ENCODE measurements at places on chromosomes 4 and X. TPM values are rescaled to one million over a fixed set of nuclear protein-coding genes. Genes with fewer than 3 reads are reported as not detected.

- DNase-seq, result no peak
Observed at GRCh38 chr4:85522836-85523235, 47.9 kb downstream of the ARHGAP24 start.

GRCh38 chrX:78333521-78333920 is 6.1 kb upstream of the CYSLTR1 start:
- DNase-seq, result no peak

GRCh38 chr4:133777661-133778060 is 423.9 kb downstream of the PABPC4L start:
- no peak for DNase-seq

DNA sequence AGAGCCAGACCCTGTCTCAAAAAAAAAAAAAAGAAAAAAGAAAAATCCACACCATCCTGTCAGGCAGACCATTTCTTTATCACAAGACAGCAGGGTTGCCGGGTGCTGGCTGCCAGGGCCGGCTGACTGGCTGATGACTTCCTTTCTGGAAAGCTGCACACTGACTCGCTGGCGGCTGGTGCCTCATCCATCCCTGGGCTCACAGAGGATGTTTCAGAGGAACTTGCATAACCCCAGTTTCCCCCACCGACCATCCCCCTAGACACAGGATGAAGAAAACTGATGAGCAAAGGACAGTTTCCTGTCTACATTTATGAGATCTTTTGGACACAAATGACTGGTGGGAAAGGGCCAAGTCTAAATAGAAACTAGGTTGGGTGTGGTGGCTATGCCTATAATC is 14.1 kb downstream of the HPSE start:
- no peak for DNase-seq

DNA sequence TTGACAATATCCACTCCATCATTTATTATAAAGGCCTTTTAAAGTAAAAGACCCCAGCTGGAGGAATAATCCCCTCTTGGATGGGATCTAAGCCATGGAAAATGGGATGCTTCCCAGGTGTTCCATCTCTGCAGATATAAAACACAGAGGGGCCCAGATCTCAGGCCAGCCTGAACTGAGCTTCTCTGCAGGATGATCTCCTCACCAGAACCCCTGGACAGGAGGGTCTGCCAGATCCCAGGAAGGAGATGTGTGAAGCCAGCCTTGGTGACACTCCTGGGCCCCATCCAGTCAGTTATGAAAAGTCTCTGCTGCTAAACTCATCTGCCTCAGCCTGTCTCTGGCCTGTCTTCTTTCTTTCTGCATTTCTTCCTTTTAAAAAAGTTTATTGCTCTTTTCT is 56.7 kb downstream of the HTRA3 start:
- no peak for DNase-seq

DNA sequence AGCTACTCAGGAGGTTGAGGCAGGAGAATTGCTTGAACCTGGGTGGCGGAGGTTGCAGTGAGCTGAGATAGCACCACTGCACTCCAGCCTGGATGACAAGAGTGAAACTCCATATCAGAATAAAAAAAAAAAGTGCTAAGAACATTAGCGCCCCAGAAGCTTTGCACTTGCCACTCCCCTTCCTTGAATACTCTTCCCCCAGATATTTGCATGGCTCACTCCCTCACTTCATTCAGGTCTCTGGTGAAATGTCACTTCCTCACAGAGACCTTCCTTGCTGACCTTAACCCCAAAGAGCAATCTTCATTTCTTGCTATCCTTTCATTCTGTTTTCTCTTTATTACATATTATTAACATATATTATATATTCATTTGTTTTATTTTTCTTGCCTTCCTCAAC is 11.3 kb downstream of the CACNA1F start:
- no peak for DNase-seq

GRCh38 chrX:25198253-25198652 is 182.5 kb upstream of the ARX start:
- no peak for DNase-seq

DNA sequence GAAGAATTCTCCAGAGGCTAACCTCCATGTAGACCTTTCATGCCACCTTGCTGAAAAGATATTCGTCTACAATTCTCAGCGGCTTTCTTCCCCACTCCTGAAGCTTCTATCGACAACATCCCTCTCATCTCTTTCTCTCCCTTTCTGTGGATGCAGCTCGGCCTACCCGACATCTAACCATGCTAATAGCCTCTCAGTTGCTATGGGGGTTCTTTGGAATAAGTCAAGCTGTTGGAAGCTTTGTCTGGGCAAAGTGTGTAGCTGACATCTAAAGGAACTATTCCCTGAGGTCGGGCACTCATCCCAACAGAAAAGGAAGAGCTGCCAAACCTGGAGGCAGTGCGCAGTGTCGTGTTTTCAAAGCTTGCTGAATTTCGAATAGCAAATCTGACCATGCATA is 192.1 kb downstream of the RBMX2 start:
- no peak for DNase-seq

- no peak for DNase-seq
Observed at GRCh38 chr4:122742933-122743829, 10.7 kb downstream of the BBS12 start.

GRCh38 chr4:150387981-150388380 is 194.0 kb upstream of the MAB21L2 start:
- no peak for DNase-seq

DNA sequence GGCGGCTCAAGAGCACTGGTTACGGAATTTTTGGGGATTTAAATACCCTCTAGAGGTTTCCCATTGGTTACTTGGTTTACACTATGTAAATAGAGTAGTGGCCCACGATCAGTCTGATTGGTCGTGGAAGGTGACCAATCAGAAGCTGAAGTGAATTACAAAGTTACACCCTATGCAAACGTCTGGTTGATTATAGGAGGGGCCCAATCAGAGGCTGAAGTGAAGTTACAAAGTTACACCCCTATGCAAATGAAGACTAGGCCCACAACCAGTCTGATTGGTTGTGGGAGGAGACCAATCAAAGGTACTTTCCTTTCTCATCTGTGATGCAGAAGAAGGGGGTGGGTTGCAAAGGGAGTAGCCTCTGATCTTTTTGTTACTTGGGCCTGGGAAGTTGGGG is 45.1 kb upstream of the HSD17B10 start:
- DNase-seq, result no peak

- DNase-seq, result peak; percentile 76
Observed at GRCh38 chr4:158209825-158210807, at the start of gene TMEM144. TSS of gene TMEM144 (plus strand) at chr4:158210486. CDS start at chr4:158212668, 2,182 bp downstream.

- no peak for DNase-seq
Observed at GRCh38 chr4:6504900-6505496, 32.6 kb upstream of the PPP2R2C start.

DNA sequence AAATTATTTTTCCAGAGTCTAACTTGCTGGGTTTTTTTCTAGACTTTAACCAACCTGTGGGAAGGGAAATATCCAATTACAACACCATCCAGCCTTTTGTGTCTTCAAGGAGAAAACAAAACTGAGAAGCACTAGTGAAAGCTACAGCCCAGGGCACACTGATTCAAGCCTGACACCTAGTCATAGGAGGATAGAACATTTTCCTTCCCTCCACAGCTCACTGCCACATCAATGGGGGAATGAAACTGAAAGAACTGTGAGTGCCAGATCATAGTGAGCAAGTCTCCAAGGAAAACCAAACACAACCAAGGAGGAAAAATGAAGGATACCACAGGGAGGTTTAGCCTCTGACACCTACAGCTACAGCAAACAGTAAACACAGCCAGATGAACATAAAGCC is 43.3 kb upstream of the MAGEA8 start:
- no peak for DNase-seq

GRCh38 chr4:102399021-102399420 is 53.7 kb upstream of the SLC39A8 start:
- no peak for DNase-seq

GRCh38 chrX:18075603-18076002 is 145.1 kb downstream of the BEND2 start:
- DNase-seq, result no peak

GRCh38 chr4:148790691-148791090 is 348.5 kb upstream of the NR3C2 start:
- DNase-seq, result no peak

DNA sequence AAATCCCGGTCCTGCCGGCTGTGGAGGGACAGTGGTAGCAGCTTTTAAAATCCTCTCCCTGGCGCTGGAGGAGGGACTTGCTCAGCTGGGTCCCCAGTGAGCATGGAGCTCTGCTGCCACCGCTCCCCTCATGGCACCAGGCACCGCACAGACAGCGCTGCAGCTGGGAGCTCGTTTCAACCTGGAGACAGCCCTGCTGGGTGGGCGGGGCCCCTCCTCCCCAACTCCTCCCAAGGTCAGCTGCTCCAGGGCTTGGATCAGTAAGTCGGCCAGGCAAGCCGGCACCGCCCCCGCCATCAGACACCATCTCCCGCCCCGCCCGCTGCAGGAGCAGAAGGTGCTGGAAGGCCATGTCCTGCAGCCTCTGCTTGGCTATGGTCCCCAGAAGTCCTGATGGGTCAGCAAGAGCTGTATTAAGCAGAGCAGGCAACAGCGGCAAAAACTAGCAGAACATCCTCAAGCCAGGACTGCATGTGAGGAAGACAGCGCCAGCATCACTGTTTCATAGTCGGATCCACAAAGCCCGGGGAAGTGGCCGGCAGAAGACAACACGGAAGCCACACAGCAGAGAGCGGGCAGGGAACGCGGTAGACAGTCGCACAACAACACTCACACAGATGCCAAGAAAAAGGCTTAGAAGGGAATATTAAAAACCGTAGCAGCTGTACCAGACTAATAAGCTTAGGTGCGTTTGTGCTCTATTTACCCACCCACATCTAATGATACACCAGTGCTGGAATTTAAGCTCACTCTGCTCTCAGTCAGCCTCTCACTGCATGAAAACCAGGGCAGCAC is 16.2 kb downstream of the ZFYVE28 start:
- no peak for DNase-seq

- no peak for DNase-seq
Observed at GRCh38 chrX:52923781-52924241, 26.7 kb downstream of the FAM156B start.

GRCh38 chr4:15291122-15291521 is 136.7 kb upstream of the C1QTNF7 start:
- DNase-seq, result no peak

DNA sequence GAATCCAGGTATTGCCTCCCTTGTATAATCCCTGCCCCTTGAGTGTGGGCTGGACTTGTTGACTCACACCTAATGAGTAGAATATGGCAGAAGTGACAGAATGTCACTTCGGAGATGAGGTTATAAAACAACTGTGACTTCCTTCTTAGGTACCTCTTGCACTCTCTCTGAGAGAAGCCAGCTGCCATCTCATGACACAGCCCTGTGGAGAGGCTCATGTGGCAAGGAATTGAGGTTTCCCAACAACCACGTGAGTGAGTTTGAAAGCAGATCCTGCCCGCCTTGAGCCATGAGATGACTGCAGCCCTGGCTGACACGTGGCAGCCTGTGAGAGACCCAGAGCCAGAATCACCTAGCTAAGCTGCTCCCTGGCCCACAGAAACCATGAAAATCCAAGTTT is 13.5 kb downstream of the ASB11 start:
- no peak for DNase-seq

DNA sequence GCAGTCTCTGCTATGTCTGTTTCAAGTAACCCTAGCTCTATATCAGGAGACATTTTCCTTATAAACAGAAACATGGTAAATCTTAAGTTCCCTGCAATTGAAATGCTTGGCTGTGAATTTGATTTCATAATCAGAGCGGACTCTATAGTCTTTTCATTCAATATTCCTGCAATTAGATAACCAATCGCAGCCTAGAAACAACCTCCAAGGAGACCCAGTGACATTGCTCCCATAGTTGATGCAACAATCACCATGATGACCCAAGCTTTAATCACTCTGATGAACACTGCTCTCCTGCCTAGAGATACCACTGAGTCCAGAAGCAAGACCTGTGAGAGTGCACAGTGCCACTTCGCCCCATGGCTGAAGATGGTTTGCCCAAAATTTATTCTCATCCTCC is at the start of gene CABS1:
Gene CABS1 (plus strand): TSS at position 301 of the 400 bp plus-strand sequence. CDS start 59 bp downstream, at position 360.
- no peak for DNase-seq

- no peak for DNase-seq
Observed at GRCh38 chr4:103719105-103719829, 518 bp downstream of the TACR3 start.

DNA sequence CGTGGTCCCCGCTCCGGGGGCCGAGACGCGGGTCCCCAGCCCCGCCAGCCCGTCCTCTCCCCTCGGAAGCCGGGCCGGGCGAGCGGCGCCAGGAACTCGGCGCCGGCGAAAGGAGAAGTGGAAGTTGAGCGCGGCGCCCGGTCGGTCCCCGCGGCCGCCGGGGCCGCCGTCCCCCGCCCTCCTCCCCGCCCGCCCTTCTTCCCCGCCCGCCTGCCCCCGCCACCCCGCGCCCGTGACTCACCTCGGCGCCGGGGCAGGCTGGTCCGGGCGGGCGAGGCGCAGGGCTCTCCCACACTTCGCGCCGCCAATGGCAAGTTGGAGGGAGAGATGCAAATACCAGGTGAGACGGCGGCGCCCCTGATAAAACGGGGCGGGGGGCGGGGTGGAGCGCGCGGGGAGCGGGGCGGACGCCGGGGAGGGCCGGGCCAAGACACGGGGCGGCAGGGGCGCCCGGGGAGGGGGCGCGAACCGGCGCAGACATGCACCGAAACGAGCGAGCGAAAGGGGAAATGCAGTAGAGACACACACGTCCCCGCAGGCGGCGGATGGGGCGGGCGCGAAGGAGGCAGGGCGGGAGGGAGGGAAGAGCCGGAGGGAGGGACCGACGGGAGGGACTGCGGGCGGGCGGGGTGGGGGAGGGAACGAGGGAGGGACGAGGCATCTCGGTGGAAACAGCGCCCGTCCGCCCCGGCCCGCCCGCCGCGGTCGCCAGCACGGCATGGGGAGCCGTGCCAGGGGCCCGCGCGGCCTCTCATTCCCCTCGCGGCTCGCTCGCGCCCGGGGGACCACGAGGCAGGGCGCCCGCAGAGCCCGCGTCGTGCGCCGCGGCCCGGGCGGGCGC is at the start of gene ELF4:
Gene ELF4 (minus strand): TSS at position 119 of the 841 bp plus-strand sequence. CDS start 29,167 bp downstream, outside the sequence.
- no peak for DNase-seq

GRCh38 chrX:108735679-108736508 is 469 bp downstream of the IRS4 start:
- DNase-seq, result no peak

The TMEM165 gene
- total RNA-seq, result 272 TPM

The EFHC2 gene
- total RNA-seq, result not detected

The GAGE12J gene
- total RNA-seq, result not detected

The ART3 gene
- total RNA-seq, result 1.7 TPM

The XKRX gene
- total RNA-seq, result 0.28 TPM

The RBMXL3 gene
- not detected for total RNA-seq

The COX7B2 gene
- not detected for total RNA-seq

The GC gene
- not detected for total RNA-seq

The MAGEA1 gene
- not detected for total RNA-seq

The VSIG4 gene
- 512 TPM for total RNA-seq

All from omental fat pad (tissue), 4 donors.